ENCODE measurements at places on chromosomes 5 and 9.

GRCh38 chr9:71355884-71356283 is 234.5 kb upstream of the TRPM3 start:
- no peak for DNase-seq

DNA sequence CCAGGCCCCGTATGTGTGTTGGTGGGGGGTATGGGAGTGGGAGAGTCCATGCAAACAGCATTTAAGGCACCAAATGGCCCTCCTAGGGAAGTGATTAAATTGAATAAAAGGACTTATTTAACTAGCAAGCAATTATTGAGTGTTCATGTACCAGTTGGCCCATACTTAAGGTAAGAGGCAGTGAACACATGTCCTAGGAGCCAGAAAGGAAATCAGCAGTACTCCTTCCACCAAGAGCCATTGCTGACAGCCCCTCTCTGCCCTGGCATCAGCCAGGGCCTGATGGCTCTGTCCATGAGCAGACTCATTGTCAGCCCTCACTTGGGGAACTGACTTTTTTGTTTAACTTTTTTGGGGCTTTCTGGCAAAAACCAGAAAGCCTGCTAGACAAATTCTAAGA is 10.4 kb upstream of the SHROOM1 start:
- no peak for DNase-seq

GRCh38 chr5:108545301-108545700 is 163.4 kb upstream of the FBXL17 start:
- DNase-seq, result no peak

DNA sequence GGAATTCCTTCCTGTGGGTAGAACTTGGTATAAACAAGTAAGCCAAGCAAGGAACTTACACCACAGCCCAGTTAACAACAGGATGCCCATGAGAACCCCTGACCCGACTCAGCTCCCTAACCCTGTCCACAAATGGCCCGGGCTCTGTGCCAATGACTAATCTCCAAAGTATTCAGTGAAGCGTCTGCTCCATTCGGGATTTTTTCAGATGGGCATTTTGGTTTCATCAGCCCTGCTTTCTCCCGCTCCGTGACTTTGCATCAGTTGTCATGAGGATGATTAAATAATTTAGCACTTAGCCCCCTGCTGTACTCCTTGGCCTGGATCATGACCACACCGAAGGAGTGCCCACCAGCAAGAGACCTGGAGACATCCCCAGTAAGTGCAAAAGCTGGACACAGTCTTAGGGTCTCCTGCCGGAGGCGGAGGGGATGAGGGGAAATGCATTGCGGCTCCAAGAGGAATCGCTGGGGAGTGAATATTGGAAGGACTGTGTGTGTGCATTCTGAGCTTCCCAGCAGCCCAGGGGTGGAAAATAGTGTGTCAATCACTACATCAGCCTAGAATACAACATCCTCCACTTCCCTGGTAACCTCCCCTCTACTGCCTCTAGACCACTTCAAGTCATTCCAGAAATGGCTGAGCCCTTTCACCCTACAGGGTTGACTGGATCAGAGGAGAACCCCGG is 41.4 kb upstream of the DNAH5 start:
- DNase-seq, result no peak

DNA sequence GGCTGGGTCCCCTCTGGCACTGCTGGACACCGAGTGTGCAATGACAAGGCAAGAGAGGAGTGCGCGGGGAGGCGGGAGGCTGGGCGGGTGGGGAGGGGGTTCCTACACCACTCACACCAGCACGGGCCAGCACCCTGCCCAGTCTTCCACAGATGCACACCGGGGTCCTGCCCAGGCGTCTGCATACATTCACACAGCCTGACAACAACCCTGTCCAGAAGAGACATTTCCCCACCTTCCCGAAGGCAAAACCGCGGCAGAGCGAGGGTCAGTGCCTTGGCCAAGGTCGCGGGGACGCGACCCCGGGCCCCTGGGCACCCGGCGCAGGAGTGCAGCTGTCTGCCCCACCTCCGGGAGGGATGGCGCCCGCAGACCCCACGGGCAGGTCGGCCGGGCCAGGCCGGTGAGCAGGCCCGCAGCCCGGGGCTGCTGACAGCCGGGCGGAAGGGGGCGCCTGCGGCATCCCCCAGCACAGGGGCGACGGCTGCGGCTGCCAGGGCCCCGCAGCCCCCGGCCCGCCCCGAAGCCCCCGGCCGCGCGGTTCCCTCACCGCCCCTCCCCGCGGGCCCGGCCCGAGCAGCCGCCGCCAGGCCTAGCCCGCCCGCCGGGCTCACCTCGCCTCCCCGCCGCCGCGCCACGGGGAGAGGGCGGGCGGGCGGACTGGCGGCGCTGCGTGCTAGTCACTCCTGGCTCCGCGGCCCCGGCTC is 496 bp downstream of the MAPK9 start:
- DNase-seq, result no peak

- DNase-seq, result no peak
Measured at GRCh38 chr5:151475388-151475787, 28.0 kb downstream of the SLC36A1 start.

GRCh38 chr5:54835647-54836046 is 149.7 kb downstream of the ESM1 start:
- DNase-seq, result no peak

Measured in NCI-H774 (cell line).